T-helper 1 cell (primary cell): ENCODE measurements at places on chromosomes 5 and 9.

GRCh38 chr5:167561796-167562195 lies 729.6 kb upstream of the WWC1 start:
- no peak for DNase-seq

GRCh38 chr9:35488566-35489312 lies 1.2 kb upstream of the RUSC2 start:
- no peak for DNase-seq

GRCh38 chr5:169004551-169004950 lies 296.4 kb downstream of the SLIT3 start:
- DNase-seq: no peak

- DNase-seq: no peak
Measured at GRCh38 chr9:78697618-78698017, 400.7 kb downstream of the PSAT1 start.

GRCh38 chr9:133584559-133585476 lies 24.4 kb downstream of the FAM163B start:
- no peak for DNase-seq

DNA sequence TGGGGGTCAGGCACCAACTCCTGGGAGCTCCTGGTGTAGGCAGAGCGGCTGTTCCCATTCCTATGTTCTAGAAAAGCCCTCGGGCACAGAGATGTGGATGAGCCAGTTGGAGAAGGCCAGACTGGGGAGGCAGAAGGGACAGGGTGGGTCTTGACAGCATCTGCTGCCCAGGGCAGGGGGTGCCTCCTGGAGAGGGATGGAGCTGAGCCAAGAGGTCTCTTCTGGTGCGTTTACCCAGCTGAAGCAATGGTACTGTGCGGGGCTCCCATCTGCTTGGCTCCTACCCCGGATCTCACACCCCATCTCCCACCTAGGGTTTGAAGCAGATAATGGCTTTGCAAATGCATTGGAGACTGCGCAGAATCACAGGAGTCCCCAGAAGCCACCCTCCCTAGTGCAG lies 41.3 kb downstream of the SHB start:
- no peak for DNase-seq

DNA sequence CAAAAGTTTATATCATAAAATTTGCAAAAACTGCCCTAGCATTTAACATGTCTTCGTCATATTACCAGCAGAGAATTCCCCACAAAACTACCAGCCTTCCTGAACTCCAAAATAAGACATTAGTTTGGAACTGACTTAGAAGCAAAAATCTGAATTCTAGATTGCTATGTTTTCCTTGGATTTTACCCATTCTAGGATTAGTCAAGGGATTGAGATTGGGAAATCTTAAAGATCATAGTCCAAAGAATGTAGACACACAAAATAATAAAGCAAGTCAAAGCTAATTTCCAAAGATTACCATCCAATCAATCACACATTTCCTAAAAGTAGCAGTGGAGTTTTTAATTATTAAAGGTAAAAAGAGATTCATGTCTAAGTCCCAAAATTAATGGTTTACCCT lies 138.2 kb downstream of the NFIB start:
- DNase-seq: no peak

GRCh38 chr5:175479125-175479881 lies 943 bp downstream of the SFXN1 start:
- DNase-seq: no peak

DNA sequence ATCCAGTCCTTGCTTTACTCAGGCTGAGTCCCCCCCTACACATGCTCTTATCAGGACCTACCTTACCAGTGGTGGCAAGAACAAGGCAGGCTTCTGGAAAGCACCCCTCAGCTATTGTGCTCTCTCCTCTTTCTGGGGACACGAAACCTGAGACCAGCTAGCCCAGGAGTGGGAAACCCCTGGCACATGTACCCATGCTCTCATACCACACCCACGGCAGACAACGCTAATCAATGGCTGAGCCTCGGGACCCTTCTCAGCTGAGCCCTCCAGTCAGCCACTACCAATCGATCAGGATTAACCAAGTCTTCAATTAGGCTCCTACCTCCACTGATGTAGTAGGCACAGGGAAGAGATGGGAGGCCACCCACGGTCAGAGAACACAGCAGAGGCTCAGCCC lies 65.1 kb downstream of the VAV2 start:
- no peak for DNase-seq

DNA sequence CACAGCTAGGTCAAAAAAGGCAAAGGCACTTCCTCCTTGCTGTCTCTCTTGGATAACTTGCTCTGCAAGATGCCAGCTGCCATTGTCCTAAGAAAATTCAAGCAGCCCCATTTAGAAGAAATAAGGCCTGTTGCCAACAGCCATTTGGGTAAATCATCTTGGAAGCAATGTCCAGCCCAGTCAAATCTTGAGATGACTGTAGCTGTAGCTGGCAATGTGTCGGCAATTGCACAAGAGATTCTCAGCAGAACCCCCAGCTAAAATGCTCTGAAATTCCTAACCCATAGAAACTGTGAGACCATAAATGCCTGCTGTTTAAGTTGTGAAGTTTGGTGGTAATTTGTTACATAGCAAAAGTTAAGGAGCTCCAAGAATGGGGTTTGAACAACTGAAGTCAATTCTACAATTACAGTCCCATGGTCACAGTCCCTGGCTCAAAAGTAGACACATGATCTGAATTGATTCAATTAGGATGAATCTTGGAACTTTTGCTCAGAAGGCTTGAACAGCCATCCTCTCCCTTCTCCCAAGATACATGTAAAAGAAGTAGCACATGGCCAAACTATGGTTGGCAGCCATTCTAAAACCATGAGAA lies 151.1 kb downstream of the MPDZ start:
- DNase-seq: no peak

GRCh38 chr5:115064380-115064779 lies 105.3 kb downstream of the TRIM36 start:
- DNase-seq: no peak

GRCh38 chr5:52800394-52801213 lies 12.9 kb downstream of the ITGA1 start:
- peak; percentile 27 for DNase-seq

DNA sequence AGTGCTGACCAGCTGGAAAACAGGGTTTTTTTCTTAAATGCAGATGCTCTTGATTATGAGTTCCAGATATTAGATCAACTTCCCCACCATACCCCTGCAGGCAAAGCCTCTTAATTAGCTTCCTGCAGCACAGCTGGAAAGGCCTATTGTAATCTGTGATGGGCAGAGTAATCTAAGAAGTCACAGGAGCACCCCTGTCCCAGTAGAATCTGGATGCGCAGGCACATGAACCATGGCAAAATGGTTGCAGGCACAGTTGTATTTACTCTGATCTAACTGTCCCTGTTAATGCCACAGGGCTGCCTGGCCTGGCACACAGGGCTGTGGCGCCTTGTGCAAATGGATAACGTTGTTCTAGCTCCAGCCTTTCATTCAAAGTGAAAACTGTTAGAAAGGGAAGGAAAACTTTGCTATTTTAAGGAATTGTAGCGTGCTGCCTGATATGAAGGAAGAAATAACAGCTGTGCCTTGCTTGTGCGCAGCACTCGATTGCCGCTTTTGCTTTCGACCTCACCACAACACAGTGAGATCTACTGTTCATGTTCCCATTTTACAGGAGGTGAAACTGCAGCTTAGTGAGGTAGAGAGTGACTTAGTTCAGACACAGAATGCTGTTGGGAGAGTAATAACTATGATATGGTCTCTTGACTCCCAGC lies 2.3 kb downstream of the TGFBI start:
- DNase-seq: no peak

GRCh38 chr5:119583684-119584083 lies 45.7 kb upstream of the FAM170A start:
- DNase-seq: no peak

DNA sequence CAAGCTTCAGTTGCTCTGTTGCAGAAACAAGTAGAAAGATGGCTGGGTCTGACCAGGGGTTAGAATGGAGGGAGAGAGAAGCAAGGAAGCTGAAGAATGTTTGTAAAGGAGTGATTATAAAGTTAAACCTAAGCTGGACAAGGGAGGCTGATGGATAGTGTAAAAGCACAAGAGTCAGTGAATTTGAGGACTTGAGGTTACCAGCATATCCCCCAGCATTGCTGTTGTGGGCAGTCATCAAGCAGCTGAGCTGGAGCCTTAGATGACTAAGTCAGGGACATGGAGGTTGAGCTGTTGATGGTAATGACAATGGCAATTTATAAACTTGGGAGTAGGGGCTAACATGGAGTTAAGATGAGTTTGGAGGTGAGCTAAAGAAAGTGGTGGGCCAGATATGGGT lies 131.5 kb downstream of the ERCC6L2 start:
- DNase-seq: no peak

DNA sequence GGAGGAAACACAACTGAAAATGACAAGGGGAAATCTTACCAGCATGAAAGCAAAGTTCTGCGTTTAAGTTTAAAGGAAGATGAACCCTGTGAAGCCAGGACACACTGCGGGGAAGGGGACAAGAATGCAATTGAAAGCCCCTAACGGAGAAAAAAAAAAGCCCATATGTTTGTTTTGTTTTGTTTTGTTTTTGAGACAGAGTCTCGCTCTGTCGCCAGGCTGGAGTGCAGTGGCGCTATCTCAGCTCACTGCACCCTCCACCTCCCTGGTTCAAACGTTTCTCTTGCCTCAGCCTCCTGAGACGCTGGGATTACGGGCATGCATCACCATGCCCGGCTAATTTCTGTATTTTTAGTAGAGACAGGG lies 2.9 kb downstream of the STK10 start:
- no peak for DNase-seq

- no peak for DNase-seq
Measured at GRCh38 chr9:33197279-33198152, 30.4 kb upstream of the B4GALT1 start.

DNA sequence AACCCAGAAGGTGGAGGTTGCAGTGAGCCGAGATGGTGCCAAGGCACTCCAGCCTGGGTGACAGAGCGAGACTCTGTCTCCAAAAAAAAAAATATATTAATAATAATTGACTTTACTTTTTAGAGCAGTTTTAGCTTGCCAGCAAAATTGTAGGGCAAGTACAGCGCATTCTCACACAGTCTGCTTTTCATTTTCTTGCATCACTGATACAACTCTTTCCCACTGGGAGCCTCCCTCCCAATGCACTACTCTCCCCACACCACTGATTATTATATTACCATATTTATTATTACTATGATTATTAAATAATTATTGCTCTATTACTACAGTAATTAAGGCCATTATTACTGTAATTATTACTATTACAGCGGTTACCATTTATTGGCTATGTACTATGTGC lies 212.8 kb downstream of the GNA14 start:
- DNase-seq: no peak

- DNase-seq: no peak
Measured at GRCh38 chr9:106644661-106645060, 218.3 kb upstream of the ZNF462 start.

GRCh38 chr9:8078641-8079140 lies 279.1 kb upstream of the DMAC1 start:
- DNase-seq: no peak

GRCh38 chr5:35203403-35203802 lies 26.9 kb downstream of the PRLR start:
- DNase-seq: no peak

DNA sequence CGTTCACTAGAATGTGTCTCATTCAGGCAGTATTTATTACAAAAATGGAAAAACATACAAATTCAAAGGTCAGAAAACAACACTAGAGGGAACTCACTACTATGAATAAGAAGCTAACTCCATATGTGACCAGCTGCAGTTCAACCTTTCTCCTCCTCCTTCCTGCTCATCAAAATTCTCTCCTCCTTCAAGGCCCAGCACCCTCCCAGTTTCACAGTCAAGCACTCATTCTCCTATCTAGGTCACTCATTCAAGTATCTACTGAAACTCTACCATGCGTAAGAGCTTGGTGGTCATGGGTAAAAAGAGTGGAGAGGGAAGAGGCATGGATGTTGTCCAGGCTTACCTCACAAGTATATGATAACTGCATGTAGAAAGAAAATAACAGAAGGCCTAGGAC lies 27.7 kb downstream of the ECPAS start:
- no peak for DNase-seq

GRCh38 chr9:22005021-22005701 lies 3.9 kb downstream of the CDKN2B start:
- DNase-seq: no peak

DNA sequence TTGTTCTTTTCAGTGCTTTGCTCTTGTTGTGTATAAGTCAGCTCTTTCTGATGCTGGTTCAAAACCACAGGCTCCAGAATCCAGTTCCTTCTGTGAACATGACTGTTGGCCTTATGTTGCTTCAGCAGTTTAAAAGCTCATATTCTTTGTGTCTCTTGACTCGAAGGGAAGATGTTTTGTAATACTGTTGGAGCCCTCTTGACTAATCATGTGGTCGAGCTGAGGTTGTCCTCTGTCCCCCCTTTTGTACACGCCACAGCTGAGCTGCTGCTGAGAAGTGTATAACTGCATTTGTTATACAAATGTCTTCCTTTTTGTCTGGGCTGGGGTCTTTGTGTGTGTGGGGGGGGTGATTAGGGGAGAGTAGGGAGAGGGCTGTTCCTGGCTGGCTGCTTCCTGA lies 35.8 kb downstream of the SLC36A1 start:
- no peak for DNase-seq

- no peak for DNase-seq
Measured at GRCh38 chr9:72949244-72949582, 3.6 kb downstream of the ALDH1A1 start.

- DNase-seq: no peak
Measured at GRCh38 chr5:58972301-58972700, 389.4 kb downstream of the RAB3C start.

GRCh38 chr5:13403351-13403750 lies 541.1 kb downstream of the DNAH5 start:
- no peak for DNase-seq

- DNase-seq: no peak
Measured at GRCh38 chr5:144276034-144276822, 105.6 kb downstream of the KCTD16 start.

DNA sequence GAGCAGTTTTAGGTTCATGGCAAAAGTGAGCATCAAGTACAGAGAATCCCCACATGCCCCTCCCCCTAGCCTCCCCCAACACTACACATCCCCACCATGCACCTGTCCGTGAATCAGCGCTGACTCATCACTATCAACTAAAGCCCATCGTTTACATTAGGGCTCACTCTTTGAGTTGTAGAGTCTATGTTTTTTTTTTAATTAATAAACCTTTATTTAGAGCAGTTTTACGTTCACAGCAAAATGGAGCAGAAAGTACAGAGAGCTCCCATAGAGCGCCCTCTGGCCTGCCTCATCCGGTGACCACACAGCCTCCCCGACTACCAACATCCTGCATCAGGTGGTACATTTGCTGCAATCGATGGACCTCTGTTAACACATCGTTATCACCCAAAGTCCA lies 47.9 kb upstream of the UNC5A start:
- DNase-seq: no peak

DNA sequence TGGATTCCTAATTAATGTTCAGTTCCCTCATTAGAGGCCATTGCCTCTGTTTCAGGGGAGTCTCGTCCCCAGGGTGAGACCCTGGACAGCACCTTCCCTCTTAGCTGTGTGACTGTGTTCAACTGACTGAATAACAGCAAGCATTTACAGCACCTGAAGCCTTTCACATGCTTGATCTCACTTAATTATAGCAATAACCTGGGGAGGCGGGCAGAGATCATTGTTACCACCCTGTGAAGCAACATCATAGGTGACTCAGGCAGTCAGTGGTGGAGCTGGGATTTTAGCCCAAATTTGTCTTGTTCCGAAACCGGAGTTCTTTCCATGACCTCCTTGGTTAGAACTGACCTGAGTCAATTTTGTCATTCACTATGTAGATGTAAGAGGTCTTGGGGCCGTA lies 105.2 kb upstream of the RAD23B start:
- DNase-seq: no peak
